Hematopoietic multipotent progenitor cell treated with erythropoietin and hydrocortisone succinate and interleukin-3 and kit ligand, for 15 days (in vitro differentiated cells): ENCODE measurements at places on chromosomes 11 and 22.
A peak's percentile ranks its signal among the peaks of the same experiment; 100 is the strongest.

- DNase-seq = no peak
Measured at GRCh38 chr11:7252683-7253213, 1.0 kb downstream of the SYT9 start.

- DNase-seq = no peak
Measured at GRCh38 chr11:96152623-96153022, 190.4 kb downstream of the MAML2 start.

DNA sequence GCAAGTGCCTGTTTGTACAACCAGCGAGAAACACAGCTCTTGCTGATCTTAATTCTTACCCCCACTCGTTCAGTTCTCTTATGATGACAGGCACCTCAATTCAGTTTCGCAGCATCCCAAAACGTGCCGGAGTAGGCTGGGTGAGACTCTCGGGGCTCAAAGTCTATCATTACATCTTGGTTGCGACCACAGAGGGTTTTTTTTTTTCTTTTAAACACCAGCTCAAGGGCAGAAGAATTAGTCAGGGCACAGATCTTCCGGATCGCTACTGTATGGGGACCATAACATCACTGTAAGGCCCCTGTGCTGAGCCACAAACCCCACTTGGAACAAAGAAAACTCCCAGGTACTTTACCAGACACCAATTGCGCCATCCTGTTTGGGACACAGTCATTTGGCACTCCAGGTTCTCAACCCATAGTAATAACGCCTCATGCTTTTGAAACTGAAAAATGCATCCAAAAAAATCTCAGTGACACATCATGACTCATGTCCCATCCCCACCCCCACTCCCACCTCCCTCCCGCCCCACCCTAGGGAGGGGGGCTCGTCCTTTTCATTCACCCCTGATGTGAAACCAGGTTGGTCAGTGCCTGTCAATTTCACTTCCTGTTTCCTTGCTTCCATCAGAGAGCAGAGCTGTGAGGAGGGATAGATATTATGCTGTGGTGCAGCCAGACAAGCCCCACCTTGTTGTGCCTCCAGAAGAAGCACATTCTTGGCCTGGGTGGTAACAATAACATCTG, 41.0 kb upstream of the CD5 start:
- DNase-seq = no peak

DNA sequence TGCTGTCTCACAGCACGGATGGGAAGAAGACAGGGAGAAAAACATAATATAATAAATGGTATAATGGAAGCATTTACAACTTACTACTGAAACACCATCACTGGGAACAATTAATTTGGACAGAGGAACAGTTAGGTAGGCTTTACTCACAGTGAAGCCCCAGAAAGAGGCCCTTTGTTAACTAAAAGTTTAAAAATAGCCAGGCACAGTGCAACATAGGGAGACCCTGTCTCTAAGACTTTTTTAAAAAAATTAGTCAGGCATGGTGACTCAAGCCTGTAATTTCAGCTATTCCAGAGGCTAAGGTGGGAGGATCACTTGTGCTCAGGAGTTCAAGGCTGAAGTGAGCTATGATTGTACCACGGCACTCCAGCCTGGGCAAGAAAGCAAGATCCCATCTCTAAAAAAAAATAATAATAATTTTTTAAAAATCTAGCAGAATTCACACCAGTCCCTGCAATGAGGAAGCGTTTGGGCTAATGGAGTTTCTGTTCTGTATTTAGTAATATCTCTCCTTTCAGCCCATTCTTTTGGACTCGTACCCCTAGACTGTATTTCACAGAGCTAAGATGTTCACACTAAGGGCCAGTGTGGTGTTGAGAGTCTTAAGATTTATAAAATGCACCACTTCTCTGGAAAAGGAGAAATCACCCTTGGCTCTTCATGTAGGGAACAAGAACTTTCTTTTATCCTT, 275.5 kb downstream of the SOX6 start:
- DNase-seq = no peak

DNA sequence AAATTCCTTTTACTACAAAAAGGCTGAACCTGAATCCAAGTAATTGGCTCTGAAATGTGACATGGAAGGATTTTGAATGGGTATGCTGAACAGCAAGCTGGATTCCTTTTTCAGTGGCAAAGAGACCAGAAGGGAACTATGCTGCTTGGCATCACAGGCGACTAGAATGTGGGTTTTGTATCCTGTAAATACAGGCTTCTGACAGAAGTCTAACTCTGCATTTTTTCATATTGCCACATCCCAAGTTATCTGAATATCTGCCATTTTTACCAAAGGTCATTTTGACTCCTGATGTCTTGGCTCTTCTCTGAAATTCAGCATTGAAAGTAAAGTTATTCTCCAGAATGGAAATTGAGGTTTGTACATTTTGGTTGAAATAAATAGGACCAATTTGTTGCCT, 145.7 kb downstream of the ARHGAP42 start:
- DNase-seq = no peak

DNA sequence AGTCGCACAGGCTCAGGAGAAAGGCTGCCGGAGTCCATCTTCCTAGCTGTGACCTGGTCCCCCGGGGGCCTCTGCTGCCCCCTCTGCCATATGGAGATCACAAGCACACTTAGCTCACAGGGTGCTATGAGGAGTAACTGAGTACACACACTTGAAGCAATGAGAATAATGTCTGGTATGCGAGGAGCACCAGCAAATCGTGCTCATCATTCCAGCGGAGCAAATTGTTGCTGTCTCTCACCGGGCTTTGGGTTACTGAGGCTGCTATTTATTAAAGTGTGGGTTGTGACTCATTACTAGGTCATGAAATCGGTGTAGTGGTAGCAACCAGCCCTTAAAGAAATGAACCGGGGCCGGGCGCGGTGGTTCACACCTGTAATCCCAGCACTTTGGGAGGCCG, 48.1 kb upstream of the EIF3D start:
- no peak for DNase-seq

DNA sequence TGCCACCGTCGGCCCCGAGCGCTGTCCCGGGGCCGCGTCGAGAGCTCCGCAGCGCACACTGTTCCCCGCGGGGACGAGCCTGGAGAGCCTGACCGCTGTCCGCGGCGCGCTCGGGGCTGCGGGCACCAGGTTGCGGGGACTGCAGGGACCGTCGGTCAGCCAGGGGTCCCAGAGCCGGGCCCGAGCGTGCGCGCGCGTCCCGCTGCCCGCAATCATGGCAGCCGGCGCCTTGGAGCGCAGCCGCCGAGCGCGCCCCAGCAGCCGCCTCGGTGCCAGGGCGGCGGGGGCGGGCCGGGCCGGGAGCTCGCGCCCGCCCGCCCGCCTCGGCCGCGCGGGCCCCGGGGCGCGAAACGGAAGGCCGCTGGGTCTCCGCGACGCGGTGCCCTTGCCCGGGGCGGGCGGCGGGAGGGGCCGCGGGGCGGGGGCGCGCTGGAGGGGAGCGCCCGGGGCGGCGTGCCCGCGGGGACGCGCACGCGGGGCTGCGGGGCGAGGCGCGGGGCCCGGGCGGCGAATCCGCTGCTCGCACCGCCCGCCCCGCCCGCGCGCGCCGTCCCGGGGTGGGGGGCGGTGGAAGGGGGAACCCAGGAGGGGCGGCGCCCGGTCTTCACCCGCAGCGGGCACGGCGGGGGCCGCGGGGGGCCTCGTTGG, 79.4 kb upstream of the PPARA start:
- DNase-seq = peak; percentile 72

DNA sequence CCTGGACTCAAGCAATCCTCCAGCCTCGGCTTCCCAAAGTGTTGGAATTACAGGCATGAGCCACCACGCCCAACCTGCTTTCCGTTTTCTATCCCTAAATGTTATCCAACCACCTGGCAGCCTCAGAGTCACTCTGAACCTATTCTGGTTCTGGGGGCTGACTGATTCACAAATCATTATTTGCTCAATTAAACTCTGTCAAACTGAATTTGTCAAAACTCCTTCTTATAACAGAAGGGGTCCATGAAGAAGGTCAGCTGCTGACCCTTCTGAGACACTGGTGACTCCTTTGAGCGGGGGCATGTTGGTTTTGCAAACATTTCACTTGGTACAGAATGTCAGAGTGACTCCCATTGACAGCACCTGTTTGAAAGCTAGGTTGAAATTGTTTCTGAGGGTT, 1.8 kb upstream of the VPS37C start:
- no peak for DNase-seq

DNA sequence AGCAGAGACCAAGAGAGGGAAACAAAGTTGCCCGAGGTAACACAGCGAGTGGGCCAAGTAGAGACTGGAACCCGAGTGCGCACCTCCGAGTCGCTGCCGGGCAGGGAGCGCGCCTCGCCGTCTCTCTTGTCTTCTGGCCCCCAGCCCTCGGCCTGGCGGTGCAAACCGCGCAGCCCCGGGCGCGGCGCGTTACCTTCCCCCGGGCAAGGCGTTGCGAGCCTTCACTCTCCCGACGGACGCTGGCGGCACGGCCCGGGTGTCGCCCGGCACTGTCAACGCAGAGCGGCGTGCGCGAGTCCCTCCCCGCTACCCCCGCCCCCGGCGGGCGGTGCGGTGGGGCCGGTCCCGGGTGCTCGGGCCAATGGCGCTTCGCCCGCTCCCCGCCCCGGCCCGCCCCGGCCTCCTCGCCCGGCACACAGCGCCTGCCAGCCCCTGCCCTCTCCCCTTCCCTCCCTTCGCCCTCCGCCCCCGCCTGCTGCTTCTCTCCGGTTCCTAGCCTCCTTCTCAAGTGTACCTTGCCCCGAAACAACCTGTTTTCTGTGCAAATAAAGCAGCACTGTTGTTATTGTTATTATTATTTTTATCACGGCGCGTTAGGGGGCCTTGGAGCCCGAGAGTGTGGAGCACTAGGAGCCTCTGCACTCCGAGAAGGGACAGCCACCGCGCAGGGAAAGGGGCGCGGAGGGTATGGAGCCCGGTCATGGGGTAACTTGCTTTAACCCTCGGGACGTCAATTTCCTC, at the start of gene SYTL2:
SYTL2 (minus strand) TSS at position 271 of the 741 bp plus-strand sequence. CDS start 53,416 bp downstream, outside the sequence.
- DNase-seq = peak; percentile 26

DNA sequence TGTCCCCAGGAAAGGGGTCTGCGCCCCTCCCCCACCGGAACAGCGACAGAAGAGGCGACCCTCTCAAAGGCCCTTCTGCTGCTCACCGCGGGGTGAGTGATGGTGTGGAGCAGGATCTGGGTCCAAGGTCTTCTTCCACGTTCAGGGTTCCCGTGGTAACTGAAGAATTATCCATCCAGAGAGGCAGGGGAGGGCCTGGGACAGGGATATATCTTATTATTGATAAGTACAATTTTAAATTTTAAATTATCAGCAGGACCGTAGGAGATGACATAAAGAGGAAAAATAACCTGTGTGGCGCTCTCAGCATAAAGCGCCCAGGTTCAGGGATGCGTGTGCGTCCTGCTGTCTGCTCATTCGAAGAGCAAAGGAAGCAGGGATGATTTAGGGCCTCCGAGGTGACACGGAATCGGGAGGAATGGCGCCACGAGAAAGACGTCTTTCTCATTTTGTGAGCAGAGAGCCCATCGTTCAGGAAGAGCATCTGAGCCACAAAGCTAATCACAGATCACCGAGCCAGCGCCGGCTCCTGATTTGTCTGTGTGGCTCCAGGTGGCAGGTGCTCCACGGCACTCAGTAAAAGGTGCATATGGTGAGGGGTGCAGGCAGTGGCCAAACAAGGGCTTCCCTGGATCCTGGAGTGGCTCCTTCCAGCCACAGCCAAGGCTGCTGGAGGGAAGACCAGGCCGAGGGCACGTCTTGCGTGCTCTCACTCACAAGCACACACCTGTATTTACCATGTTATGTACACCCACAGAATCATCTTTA, 19.3 kb downstream of the KRTAP5-5 start:
- DNase-seq = no peak

- DNase-seq = no peak
Measured at GRCh38 chr22:30027169-30027568, 53.1 kb upstream of the HORMAD2 start.

DNA sequence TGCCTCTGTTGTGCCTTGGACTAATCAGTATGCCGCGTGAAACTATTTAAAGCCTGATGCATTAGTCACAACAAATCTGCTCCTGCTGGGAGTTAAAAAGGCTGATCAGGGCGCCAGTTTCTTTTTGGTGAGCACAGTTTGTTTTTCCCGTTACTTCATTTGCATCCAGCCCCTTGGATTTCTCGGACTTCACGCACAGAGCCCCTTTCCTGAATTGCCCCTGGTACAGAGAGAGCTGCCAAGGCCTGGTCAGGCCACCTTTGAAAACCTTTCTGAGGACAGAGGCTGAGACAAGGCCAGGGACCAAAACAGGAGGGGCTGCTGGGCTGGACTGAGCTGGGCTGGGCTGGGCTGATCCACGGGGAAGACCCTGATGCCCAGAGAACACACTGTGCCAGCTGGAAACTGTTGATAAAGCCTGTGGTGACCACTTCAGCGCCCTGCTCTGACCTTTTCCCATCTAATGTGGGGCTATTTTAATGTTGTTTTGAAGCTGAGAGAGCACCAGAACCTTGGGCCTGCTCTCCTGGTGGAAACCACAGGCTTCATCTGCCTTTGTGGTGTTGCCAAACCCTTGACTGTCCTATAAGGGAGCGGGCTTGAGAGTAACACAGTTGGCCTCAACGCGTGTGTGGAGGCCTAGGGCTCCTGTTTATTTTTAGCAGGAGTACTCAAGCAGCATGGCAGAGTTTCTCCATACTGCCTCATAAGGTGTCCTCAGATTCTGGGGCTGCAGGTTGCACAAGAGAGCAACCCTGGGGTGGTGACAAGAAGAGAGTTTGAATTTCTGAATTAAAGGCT, 44.2 kb downstream of the NAV2 start:
- DNase-seq = no peak
